ENCODE measurements at places on chromosomes 4 and X. TPM values are rescaled to one million over a fixed set of nuclear protein-coding genes. Genes with fewer than 3 reads are reported as not detected.

SLC4A4 gene
- 0.08 TPM for total RNA-seq

APLN gene
- total RNA-seq = not detected

DNA sequence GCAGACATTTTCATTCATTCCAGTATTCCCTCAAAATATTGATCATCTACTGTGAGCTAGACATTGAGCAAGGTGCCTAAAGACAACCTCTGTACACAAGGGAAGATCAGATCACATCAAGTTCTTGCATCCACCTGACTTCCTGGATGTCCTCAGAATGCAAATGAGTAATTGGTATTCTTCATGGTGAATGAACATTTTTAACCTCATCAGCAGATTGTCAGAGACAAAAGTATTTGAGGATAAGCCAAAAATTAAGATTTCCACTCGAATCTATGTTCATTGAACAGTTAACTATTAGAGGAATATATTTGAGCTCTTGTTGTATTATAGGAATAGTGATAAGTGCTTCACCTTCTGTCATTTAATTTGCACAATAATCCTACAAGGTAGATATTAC lies 1.3 kb downstream of the SMARCAD1 start:
- no peak overlapping the region for H3K27ac ChIP-seq
- DNase-seq = no peak
- H3K4me1 ChIP-seq = peaks cover 15% of the 10 kb centered on the region
- H3K4me3 ChIP-seq = no peak overlapping the region
- peaks cover 34% of the 10 kb centered on the region for H3K36me3 ChIP-seq

- H3K4me1 ChIP-seq = peaks cover 34% of the 10 kb centered on the region
- H3K4me3 ChIP-seq = peak overlapping the region; percentile 59
- no peak overlapping the region for H3K27ac ChIP-seq
- peaks cover 56% of the 10 kb centered on the region for H3K27me3 ChIP-seq
- no peaks in the 10 kb centered on the region for H3K36me3 ChIP-seq
These were observed 627 bp upstream of the FAT4 start for GRCh38 chr4:125313989-125314667.

DNA sequence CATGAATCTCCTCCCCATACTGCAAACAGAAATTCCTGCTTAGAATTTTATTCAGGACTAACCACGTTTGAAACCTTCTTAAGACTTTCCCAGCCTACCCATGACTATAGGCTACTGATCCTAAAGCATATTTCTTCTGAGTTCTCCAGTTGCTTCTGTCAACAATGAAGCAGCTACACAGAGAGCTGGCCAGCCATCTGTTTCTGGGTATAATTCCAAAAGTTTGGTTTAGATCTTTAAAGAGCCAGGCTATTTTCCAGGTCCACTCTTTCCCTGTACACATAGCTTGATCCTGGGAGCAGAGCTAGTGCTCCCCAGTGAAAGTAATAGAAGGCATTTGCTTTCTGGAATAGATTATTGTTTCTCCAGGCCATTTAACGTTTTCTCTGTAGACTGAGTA lies 4.0 kb upstream of the ITM2A start:
- H3K4me3 ChIP-seq = no peak overlapping the region
- no peaks in the 10 kb centered on the region for H3K27me3 ChIP-seq
- H3K27ac ChIP-seq = no peak overlapping the region
- no peaks in the 10 kb centered on the region for H3K36me3 ChIP-seq
- DNase-seq = no peak

SPANXN4 gene
- not detected for total RNA-seq

GLRA2 gene
- total RNA-seq = not detected

GRCh38 chr4:97759785-97760184 lies 383.5 kb downstream of the STPG2 start:
- H3K4me3 ChIP-seq = no peak overlapping the region
- no peaks in the 10 kb centered on the region for H3K36me3 ChIP-seq
- DNase-seq = no peak
- no peak overlapping the region for H3K27ac ChIP-seq
- H3K27me3 ChIP-seq = no peaks in the 10 kb centered on the region

- H3K27ac ChIP-seq = no peak overlapping the region
- no peaks in the 10 kb centered on the region for H3K27me3 ChIP-seq
- DNase-seq = no peak
- no peaks in the 10 kb centered on the region for H3K36me3 ChIP-seq
- H3K4me3 ChIP-seq = no peak overlapping the region
These were observed 9.5 kb downstream of the XPNPEP2 start for GRCh38 chrX:129748305-129748704.

DNA sequence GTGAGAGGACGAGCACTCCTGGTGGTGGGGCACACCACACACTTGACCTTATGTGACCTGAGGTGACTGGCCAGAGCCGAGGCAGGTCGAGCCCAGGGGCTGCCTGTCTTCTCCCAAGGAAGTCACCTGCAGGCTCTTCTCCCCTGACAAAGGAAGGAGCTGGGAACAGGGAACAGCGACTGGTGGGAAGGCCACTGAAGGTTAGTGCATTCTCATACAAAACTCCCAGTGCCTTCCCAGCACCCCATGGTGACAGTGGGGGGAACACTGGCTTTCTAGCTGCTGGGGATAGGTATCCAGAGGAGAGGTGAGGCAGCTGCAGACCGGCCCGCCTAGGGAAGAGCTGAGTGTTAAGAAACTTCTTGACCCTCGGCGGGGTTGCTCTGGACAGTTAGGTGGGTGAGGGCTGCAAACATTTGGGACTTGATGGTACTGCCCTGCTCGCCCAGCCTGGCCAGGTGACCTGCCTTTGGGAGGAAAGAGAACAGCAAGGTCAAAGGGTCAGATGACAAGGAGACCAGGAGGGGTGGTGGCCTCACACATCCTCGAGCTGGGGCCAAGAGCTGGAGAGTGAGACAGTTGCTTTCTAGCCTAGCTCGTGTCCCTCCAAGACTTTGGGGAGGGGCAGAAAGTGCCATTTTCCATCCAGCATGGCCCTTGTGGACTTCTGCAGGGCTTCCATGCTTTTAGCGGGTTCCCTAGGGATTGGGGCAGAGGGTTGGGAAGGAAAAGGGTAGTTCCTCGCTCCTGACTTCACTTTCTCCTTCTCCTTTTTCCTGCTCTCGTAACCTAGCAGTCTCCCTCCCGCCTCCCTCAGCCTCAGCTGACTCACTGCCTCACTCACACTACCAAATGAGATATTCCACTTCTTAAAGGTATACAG lies 2.7 kb downstream of the NALF2 start:
- H3K4me1 ChIP-seq = peaks cover 3% of the 10 kb centered on the region
- no peak overlapping the region for H3K27ac ChIP-seq
- H3K4me3 ChIP-seq = no peak overlapping the region
- DNase-seq = no peak

RCHY1 gene
- 33.6 TPM for total RNA-seq

GRCh38 chrX:34218063-34218462 lies 85.9 kb upstream of the FAM47A start:
- no peaks in the 10 kb centered on the region for H3K36me3 ChIP-seq
- DNase-seq = no peak
- no peaks in the 10 kb centered on the region for H3K4me1 ChIP-seq
- no peak overlapping the region for H3K27ac ChIP-seq

DNA sequence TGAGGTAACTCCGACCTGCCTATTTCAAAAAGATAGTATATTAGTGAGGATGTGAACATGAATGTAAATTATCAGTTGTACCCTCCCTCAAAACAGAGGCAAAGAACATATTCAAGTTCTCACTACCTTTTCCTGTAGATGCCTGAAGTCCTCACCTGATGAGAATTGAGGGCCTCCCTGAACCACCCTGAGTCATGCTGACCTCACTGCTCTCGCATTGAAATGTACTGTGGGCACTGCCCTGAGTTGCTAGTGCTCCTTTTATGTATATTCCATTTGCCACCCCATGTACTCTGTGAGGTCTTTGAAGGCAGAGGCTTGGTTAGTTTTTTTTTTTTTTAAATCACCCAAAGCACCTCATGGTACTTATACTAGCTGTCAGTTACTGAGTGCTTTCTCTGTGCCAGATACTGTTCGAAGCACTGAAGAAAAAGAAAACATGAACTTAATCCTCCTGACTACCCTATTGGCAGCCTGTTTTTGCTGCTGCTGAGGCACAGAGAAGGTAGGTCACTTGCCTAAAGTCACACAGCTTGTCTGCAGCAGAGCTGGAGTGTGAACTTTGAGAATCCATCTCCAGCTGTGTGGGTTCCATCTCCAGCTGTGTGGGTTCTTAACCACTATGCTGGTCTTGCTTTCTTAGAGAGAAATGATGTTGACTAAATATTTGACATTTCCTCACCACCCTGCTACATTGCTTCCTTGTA lies 253.1 kb upstream of the GPC4 start:
- DNase-seq = no peak
- no peaks in the 10 kb centered on the region for H3K36me3 ChIP-seq
- H3K4me1 ChIP-seq = no peaks in the 10 kb centered on the region
- H3K4me3 ChIP-seq = no peak overlapping the region
- no peak overlapping the region for H3K27ac ChIP-seq

- H3K4me1 ChIP-seq = peaks cover 13% of the 10 kb centered on the region
- H3K36me3 ChIP-seq = no peaks in the 10 kb centered on the region
- no peak overlapping the region for H3K27ac ChIP-seq
- H3K4me3 ChIP-seq = no peak overlapping the region
- no peaks in the 10 kb centered on the region for H3K27me3 ChIP-seq
- no peak for DNase-seq
These were observed 75.2 kb upstream of the ENPP6 start for GRCh38 chr4:184292877-184293276.

DNA sequence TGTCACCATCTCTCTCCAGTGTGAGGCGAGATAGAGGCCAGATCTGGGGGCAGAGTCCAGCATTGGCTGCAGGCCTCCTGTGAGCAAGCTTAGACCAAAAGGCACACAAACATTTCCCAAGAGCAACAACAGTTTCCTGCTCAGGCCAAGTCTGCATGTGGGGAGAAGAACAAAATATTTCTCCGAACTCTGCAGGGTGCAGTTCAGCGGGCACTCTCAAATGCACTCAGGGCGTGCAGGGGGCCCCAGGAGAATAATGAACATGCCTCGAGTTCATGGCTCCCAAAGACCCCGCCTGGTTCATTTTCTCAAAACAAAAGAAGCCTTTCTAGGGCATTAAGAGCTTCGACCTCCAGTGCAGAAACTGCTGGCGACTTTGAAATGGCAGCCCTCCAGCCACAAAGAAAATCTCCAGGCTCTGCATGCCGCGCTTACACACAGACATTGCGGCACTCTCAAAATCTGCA lies 57.8 kb upstream of the HELT start:
- no peak overlapping the region for H3K27ac ChIP-seq
- no peak for DNase-seq
- no peaks in the 10 kb centered on the region for H3K27me3 ChIP-seq
- no peak overlapping the region for H3K4me3 ChIP-seq

MAGED4B gene
- total RNA-seq = 1.3 TPM

GRCh38 chrX:1124531-1124930 lies 87.9 kb downstream of the CRLF2 start:
- peaks cover 12% of the 10 kb centered on the region for H3K27me3 ChIP-seq
- no peak for DNase-seq
- no peak overlapping the region for H3K4me3 ChIP-seq

- no peak for DNase-seq
- no peak overlapping the region for H3K27ac ChIP-seq
- no peaks in the 10 kb centered on the region for H3K4me1 ChIP-seq
- no peaks in the 10 kb centered on the region for H3K27me3 ChIP-seq
- no peaks in the 10 kb centered on the region for H3K36me3 ChIP-seq
These were observed 96.7 kb upstream of the MXRA5 start for GRCh38 chrX:3443184-3443583.

GRCh38 chr4:168759959-168760527 lies 250.0 kb downstream of the CBR4 start:
- no peaks in the 10 kb centered on the region for H3K27me3 ChIP-seq
- no peaks in the 10 kb centered on the region for H3K36me3 ChIP-seq
- no peaks in the 10 kb centered on the region for H3K4me1 ChIP-seq
- no peak for DNase-seq

DNA sequence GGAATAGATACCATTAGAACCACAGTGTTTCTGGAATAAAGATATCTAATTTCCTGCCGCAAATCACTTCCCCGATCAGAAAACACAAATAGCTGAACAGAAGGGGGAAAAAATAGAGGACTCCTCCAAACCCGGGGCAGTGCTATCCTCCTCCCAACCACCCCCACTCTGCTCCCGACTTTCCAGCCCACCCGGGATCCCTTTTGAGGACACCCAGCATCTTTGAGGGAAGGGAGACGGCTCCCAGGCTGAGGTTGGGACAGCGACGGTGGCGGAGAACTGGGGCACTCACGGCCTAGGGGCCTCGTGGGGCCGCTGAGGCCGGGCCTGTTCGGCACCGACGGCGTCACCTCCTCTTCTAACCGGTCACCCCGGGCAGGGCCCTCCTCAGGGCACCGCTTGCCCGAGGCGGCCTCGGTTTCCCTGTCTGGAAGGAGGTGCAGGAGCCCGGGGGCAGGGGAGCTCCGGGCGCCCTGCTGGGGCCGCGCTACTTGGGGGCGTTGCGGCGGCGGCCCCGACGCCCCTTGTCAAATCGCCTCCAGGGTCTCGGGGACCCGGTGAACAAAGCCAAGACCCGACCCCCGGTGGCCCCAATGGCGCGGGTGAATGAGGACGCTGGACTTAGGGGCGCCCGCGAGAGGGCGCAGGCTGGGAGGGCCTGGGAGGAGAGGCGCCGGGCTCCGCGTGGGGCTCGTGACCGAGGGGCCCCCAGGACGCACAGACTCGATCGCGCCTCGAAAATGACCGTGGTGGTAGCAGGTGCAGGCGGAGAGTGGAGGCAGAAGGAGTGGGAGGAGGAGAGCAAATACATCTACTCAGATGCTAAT lies 6.9 kb upstream of the ARX start:
- peaks cover 64% of the 10 kb centered on the region for H3K27me3 ChIP-seq
- H3K36me3 ChIP-seq = no peaks in the 10 kb centered on the region
- H3K4me3 ChIP-seq = no peak overlapping the region
- H3K27ac ChIP-seq = no peak overlapping the region

NSDHL gene
- 2.9 TPM for total RNA-seq

GRCh38 chr4:147479376-147479775 lies 1.5 kb upstream of the EDNRA start:
- H3K4me1 ChIP-seq = peaks cover 2% of the 10 kb centered on the region
- no peak overlapping the region for H3K4me3 ChIP-seq
- H3K27me3 ChIP-seq = peaks cover 37% of the 10 kb centered on the region
- H3K36me3 ChIP-seq = no peaks in the 10 kb centered on the region
- no peak overlapping the region for H3K27ac ChIP-seq

DNA sequence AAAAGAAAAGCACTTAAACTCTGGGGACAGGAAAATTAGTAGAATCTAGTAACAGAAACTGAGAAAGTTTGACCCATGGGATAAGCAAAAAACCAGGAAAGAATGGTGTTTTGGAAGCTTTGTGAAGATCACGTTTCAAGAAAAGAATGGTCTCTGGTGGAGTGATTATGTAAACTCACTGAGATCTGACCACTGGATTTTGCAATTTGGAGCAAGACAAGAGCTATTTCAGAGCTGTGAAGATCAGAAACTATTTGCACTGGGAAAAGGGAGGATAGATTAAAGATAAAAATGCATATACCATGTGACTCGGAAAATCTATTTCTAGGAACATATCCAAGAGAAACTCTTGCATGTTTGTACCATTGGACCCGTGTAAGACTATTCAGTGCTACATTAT lies 4.3 kb downstream of the TMPRSS11D start:
- no peaks in the 10 kb centered on the region for H3K27me3 ChIP-seq
- H3K4me3 ChIP-seq = no peak overlapping the region
- DNase-seq = no peak
- no peaks in the 10 kb centered on the region for H3K4me1 ChIP-seq
- H3K36me3 ChIP-seq = no peaks in the 10 kb centered on the region

GRCh38 chr4:168677063-168677462 lies 180.2 kb downstream of the PALLD start:
- H3K4me3 ChIP-seq = no peak overlapping the region
- DNase-seq = no peak
- no peaks in the 10 kb centered on the region for H3K36me3 ChIP-seq

ZIC3 gene
- not detected for total RNA-seq

All from CD4-positive, alpha-beta T cell (primary cell).